ENCODE measurements at places on chromosomes 1 and 21. TPM values are rescaled to one million over a fixed set of nuclear protein-coding genes. Genes with fewer than 3 reads are reported as not detected.

C21orf58 gene
- polyA plus RNA-seq: 20.4 TPM

RGS8 gene
- polyA plus RNA-seq: not detected

FAM72C gene
- polyA plus RNA-seq: 3.5 TPM

GJA5 gene
- 87.2 TPM for polyA plus RNA-seq

RAVER2 gene
- polyA plus RNA-seq: 30.8 TPM

CASQ1 gene
- polyA plus RNA-seq: not detected

HCN3 gene
- polyA plus RNA-seq: 11.7 TPM

COL18A1 gene
- polyA plus RNA-seq: 55.0 TPM

NR0B2 gene
- 3.9 TPM for polyA plus RNA-seq

OPTC gene
- polyA plus RNA-seq: not detected

C1orf52 gene
- polyA plus RNA-seq: 58.2 TPM

AGT gene
- 0.56 TPM for polyA plus RNA-seq

MR1 gene
- 7.2 TPM for polyA plus RNA-seq

PLEKHA6 gene
- polyA plus RNA-seq: 16.0 TPM

ANP32E gene
- polyA plus RNA-seq: 92.0 TPM

ADCY10 gene
- polyA plus RNA-seq: 0.26 TPM

ITLN2 gene
- not detected for polyA plus RNA-seq

GLMN gene
- 27.0 TPM for polyA plus RNA-seq

PTCH2 gene
- 5.9 TPM for polyA plus RNA-seq

C1orf185 gene
- polyA plus RNA-seq: not detected

DPH2 gene
- polyA plus RNA-seq: 19.7 TPM

MFAP2 gene
- polyA plus RNA-seq: 295 TPM

Data from left lung (tissue), 14 donors.